ENCODE measurements at places on chromosomes 6 and 20.

GRCh38 chr6:161303628-161304340 lies 29.9 kb upstream of the AGPAT4 start:
- DNase-seq = no peak

DNA sequence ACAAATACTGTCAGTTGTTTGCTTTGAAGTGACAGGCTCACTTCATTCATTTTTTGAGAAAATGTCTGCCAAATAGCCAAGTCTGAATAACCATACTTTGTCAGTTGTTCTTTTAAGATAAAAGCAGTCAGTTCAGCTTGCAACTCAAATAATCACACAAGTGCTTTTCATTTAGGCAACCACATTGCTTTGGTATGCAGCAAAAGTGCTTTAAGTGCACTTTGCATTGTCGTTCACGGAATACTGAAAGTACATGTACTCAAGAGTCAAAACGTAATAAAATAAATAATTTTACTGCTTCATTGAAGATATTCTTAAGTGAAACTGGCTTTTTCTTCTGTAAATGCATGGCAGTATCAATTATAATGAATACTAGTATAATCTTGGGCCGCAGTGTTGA lies 107.2 kb downstream of the MMS22L start:
- DNase-seq = no peak

GRCh38 chr6:8434727-8435092 lies 635 bp downstream of the SLC35B3 start:
- no peak for DNase-seq

- DNase-seq = no peak
These were observed 37.4 kb downstream of the HIVEP2 start for GRCh38 chr6:142907544-142907943.

DNA sequence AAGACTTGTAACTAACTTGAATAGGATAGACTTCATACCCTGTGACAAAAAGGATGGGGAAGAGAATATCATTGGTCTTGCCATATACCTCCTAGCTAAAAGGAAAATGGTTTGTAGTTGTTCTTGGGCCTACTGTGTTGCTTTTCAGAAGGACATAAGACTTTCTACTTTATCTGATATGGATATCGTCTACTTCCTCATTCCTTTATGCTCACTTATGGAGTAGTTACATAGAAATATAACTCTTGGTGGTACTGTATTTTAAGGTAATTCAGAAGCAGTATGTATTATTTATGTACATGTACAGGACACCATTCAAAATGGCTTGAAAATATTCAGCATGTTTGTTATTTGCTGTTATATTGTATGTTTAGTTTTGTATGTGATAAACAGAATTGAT lies 8.0 kb downstream of the FAM217B start:
- DNase-seq = no peak
